Activated CD4-positive, alpha-beta memory T cell treated with anti-CD3 and anti-CD28 coated beads for 36 hours (primary cell): ENCODE measurements at places on chromosomes 11 and 22.
A peak's percentile ranks its signal among the peaks of the same experiment; 100 is the strongest.

- DNase-seq: no peak
Observed at GRCh38 chr11:112172362-112172994, 2.8 kb upstream of the BCO2 start.

GRCh38 chr22:21033895-21034294, 1.5 kb upstream of the SLC7A4 start:
- DNase-seq: no peak

GRCh38 chr22:28252539-28252938, 333.5 kb upstream of the PITPNB start:
- no peak for DNase-seq

GRCh38 chr22:19629720-19630419, 84.4 kb upstream of the SEPTIN5 start:
- DNase-seq: peak; percentile 91

- no peak for DNase-seq
Observed at GRCh38 chr11:111718436-111718835, 47.8 kb downstream of the PPP2R1B start.

- DNase-seq: no peak
Observed at GRCh38 chr22:26762503-26763472, 105.4 kb downstream of the MIAT start.
